GM19239 (cell line): ENCODE measurements at places on chromosomes 11 and 22.

DNA sequence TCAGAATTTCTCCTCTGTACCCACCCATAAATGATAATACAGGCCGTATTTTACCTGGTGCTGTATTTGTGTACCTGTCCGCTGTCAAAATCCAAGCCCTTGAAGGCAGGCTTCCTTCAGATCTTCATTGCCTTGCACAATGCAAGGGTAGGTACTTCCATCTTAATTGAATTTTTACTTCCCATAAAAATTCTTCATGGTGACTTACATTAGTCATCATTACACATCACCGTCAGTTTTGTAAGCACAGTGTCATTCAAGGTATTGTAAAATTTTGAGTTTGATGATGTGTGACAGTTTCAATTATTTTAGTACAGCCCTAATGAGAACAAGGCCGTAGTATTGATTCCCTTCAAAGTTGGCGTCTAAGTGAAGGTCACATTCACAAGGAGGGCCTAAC is 770 bp upstream of the TSG101 start:
- no peak for DNase-seq

DNA sequence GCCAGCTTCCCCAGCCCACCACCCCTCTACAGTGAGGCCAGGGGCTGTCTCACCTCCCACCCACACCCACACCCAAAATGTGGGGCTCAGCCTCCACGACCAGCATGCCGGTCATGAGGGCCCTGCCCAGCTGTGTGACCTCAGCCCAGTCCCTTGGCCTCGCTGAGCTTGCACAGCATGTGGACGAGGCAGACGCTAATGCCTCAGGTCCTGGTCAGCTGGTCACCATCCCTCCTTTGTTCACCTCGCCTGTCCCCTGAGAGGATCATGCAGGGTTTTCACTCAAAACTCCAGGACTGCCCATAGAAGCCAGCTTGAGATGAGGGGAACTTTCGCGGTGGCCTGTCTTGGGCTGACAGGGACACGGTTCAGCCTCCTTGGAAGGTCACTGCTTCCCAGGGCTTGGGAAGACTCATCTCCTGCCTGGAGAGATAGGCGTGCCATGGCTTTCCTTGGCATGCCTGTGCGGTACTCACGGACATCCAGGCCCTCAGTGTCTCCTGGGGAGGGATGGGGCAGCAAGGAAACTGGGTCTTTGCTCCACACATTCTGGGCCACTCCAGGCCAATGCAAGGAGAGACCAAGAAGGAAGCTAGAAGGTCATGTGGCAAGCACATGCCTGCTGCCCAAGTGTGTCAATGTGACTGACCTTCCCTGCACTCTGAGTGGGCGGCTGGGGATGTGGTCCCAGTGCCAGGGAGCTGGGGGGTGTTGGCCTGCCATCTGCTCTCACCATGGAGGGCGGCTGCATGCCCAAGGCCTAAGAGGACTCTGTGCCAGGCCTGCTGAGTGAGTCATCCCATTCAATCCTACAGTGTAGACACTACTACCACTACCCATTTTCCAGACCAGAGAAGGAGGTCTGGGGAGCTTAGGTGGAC is 3.2 kb upstream of the RTN4R start:
- DNase-seq: no peak

GRCh38 chr11:65013888-65014725 is at the start of gene ARL2:
Gene ARL2 (plus strand): TSS chr11:65014160. CDS start chr11:65014208, 48 bp downstream.
- DNase-seq: peak; percentile 95

DNA sequence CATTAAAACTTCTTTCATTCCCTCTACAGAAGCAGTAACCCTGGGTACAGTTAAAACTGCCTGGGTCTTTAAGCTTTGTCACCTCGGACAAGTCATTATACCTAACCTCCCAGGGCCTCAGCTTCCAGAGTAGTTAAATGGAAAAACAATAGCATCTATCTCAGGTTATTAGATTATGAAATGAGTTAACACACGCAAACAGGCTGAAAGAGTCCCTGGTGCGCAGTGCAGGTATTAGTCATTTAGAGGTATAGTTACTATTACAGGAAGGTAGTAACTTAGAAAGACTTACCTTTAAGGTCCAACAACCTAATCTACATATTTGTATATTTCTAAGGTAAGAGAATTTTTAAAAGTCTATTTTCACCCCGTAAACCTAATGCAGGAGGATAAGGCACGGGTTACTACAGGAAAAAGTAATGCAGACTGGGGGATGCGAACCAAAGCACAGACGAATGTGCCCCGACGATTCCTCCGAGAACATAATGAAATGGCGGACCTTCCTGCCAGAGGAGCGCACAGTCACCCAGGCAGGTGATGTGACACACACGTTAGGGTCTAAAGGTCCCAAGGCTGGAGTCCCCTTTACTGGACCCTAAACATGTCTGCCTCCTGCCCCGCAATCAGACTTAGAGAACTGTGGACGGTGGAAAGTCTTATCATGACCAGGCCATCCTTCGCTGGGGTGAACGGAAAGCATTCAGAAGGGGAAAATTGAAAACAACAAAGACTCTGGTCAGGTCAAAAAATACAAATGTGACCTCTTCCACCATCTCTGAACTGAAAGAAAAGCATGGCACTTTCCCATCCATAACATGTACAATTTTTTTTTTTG is 1.3 kb downstream of the NAP1L4 start:
- DNase-seq: no peak

- no peak for DNase-seq
Measured at GRCh38 chr11:77630157-77630710, 7.4 kb downstream of the CLNS1A start.

GRCh38 chr11:3837793-3838192 is 3.0 kb downstream of the RHOG start:
- DNase-seq: no peak

GRCh38 chr22:46604306-46604690 is 15.9 kb upstream of the GRAMD4 start:
- no peak for DNase-seq

DNA sequence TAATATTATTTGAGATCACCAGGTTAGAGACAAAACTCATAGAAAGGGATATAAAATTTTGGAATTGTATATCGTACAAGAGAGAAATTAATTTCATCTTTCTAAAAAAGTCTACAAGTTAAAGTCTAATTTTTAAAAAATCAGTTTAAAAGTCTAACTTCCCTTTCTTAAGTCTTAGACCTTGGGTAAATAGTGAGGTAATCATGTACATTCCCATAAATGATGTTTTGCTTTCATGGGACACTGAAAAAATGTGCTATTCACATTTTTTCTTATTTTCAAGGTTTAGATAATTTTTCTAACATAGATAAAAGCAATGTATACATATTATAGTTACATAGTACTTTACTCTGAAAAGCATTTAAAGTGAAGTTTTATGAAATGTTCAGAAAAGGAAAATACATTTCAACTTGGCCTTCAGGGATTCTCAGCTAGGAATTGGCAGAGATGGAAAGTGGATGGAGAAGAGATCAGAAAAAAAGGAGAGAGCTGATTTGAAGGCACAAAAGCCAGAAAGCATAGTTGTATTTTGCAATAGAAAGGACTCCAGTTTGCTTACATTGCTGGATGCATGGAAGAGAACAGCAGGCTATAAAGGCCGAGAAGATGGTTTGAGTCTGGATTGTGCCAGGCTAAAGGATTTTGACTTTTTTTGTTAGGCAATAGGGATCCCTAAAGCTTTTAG is 194.0 kb downstream of the CASP12 start:
- no peak for DNase-seq

GRCh38 chr11:43952401-43953342 is 10.2 kb downstream of the C11orf96 start:
- DNase-seq: no peak

- no peak for DNase-seq
Measured at GRCh38 chr11:88320149-88320559, 17.4 kb downstream of the CTSC start.

DNA sequence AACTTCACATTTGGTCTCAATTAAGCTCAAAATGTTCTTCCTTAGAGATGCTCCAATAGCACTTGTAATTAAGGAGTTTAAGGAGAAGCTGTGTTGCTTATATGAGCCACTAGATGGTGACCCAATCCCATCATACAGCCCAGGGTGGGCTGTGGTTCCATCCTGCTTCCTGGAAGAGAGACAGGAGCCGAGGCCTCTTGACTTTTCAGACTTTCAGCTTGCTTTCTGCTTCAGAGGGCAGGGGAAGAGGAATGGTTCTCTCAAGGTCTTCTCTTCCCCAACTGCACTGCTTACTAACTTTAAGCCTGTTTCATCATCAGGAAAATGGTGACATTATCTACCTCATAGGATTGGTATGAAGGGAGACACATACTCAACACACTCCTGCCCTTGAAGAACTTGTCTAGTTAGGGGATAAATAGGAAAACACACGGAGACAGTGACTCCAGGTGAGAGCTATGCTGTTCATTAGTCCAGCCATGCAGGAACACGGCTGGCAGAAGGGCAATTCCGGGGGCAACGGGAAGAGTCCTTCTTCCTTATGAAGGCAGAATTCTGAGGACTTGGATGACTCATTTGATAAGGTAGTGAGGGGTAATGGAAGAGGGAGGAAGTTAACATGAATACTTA is 20.1 kb downstream of the TMEM218 start:
- DNase-seq: no peak

GRCh38 chr11:6667733-6668374 is 12.2 kb upstream of the DCHS1 start:
- DNase-seq: no peak

DNA sequence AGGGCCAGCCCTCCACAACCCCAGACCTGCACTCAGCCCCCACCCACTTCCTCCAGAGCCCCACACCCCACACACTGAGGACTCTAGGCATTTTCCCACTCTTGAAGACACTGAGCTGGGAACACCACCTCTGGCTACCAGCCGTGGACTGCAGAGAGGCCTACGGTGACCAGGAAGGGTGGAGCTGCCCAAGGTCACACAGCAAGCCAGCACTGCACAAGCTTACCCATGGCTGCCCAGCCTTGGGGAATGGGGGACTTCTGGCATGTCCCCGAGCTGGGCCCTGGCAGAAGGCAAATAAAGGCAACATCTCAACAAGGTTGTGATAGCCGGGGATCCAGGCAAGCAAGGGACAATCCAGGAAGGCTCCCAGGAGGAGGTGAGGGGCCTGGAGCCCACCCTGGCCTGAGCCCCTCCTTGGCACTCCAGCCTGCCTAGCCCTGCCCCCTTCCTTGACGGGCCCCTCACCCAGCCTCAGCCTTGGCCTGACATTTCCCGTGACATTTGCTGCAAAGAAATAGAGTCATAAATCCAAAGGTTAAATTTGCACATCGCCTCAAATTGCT is 5.5 kb downstream of the RTN4R start:
- DNase-seq: no peak

DNA sequence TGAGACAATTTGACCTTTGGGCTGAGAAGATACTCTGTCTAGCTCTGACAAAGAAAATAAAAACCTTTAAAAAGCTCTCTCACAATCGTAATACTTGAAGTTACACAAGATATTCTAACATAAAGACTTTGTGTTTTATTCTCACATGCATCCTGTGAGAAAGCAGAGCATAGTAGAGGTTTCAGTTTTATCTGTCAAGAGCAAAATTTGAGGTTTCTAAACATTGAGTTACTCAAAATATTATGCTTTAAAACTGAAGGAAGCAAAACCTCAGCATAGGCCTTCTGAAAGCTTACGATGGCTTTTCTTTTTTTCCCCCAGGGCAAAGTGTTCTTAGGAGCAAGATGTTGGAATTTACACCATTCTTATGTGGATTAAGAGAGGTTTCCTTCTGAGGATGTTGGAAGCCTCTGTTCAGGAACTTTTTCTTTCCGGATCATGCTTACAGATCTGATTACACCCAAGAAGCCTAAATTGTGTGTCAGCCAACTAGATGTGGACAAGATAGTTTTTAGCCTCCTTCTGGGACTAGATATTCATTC is 15.0 kb upstream of the OR51M1 start:
- DNase-seq: no peak

DNA sequence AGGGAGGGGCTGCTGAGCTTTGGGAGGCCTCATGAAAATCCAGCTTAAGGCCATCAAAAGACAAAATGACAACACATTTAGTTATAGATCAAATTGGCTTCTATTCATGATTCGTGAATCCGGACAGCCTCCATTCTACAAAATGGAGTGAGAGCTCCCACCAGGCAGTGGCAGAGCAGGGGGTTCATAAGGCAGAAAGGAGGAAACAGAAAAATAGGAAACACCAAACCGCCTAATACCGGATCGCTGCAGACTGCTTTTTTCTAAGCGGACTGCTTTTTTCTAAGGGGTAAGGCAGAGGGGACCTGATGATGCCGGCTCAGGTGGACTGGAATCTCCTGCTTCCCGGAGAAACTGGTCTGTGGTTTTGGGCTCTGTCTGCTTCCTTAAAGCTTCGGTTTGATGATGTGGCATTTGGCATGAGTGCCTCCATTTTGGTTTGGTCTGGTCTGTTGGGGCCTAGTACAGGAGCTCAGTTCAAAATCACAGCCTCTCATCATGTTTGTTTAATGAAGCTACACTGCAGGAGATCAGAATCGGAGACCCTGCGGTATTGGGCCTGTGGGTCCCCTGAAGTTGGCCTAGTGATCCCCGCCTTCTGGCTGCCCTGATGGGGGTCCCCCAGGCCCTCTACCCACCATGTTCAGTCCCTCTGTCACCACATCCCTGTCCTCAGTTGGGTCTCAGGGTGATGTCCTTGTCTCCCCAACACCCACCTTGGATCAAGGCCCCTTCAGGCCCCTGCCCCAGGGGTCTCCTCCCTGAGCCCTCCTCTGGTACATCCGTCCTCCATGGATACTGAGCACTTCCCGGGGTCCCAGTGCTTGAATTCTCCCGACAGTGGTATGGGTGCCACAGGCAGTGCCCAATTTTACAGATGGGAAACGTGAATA is 1.2 kb downstream of the ALDH3B1 start:
- DNase-seq: no peak

DNA sequence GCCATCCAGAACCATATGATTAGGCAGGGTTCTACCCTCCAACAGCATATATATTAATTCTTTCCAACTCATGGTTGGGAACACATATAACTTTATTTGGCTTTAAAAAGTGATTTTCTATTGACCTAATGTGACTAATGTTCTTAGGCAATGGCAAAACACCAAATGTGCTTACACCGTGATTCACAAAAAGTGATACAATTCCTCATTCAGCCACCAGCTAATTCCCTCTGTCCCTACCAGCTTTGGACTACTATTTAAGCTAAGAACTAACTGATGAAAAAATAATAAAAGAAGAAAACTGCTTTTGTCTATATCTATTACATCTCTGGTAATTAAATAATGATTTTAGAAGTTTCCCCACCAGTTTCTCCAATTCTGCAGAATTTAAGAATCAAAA is 4.7 kb downstream of the CTSC start:
- no peak for DNase-seq

DNA sequence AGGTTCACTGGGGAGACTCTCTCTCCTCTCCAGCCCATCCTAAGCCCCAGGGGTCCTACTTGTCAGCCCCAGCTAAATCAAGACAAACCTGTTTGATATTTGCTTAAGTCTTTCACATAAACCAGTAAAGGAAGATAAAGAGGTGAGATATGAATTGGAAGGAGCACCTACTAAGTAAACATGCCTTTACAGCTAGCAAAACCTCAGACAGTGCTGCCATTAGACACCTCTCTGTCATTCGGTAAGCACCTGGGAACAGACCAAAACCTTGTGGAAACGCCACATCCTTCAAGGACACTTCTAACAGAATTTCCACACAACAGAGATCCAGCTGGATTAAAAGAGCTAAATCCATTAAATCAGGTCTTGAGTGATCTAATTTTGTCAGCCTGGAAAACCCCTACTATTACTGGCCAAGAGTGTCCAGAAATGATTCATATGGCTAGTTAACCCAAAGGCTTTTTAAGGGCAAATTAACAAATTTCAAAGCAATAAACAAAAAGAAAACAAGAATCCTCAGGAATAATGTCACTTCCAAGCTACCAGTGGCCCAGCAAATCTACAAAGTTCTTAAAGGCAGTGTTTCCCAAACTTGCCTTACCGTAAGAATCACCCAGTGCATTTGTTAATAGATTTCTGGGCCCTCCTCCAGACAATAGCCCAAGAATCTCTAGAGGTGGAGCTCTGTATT is 2.4 kb downstream of the VPS37C start:
- no peak for DNase-seq

GRCh38 chr22:37633089-37633624 is 6.3 kb upstream of the SH3BP1 start:
- peak; percentile 81 for DNase-seq
